Left lung (tissue), 14 donors: ENCODE measurements at places on chromosomes 5 and 9. TPM values are rescaled to one million over a fixed set of nuclear protein-coding genes. Genes with fewer than 3 reads are reported as not detected.

- no peak overlapping the region for H3K27ac ChIP-seq
- DNase-seq = no peak
- no peaks in the 10 kb centered on the region for H3K4me1 ChIP-seq
- H3K36me3 ChIP-seq = no peaks in the 10 kb centered on the region
Observed at GRCh38 chr9:88230612-88231011, 92.3 kb upstream of the SPATA31C2 start.

GRCh38 chr5:123708074-123708806 is 196.3 kb downstream of the CSNK1G3 start:
- no peak for DNase-seq
- H3K36me3 ChIP-seq = no peaks in the 10 kb centered on the region
- peaks cover 10% of the 10 kb centered on the region for H3K4me1 ChIP-seq
- H3K27me3 ChIP-seq = no peaks in the 10 kb centered on the region
- H3K4me3 ChIP-seq = no peak overlapping the region

GRCh38 chr9:25571491-25571890 is 106.8 kb downstream of the TUSC1 start:
- H3K4me3 ChIP-seq = no peak overlapping the region
- no peak overlapping the region for H3K27ac ChIP-seq
- no peaks in the 10 kb centered on the region for H3K27me3 ChIP-seq
- DNase-seq = no peak

GRCh38 chr5:173872957-173873305 is 15.2 kb upstream of the CPEB4 start:
- no peak overlapping the region for H3K4me3 ChIP-seq
- H3K36me3 ChIP-seq = no peaks in the 10 kb centered on the region
- H3K27ac ChIP-seq = peak overlapping the region; percentile 50
- no peak for DNase-seq
- H3K27me3 ChIP-seq = no peaks in the 10 kb centered on the region
- no peaks in the 10 kb centered on the region for H3K4me1 ChIP-seq

The PCDH1 gene
- total RNA-seq = 65.0 TPM

DNA sequence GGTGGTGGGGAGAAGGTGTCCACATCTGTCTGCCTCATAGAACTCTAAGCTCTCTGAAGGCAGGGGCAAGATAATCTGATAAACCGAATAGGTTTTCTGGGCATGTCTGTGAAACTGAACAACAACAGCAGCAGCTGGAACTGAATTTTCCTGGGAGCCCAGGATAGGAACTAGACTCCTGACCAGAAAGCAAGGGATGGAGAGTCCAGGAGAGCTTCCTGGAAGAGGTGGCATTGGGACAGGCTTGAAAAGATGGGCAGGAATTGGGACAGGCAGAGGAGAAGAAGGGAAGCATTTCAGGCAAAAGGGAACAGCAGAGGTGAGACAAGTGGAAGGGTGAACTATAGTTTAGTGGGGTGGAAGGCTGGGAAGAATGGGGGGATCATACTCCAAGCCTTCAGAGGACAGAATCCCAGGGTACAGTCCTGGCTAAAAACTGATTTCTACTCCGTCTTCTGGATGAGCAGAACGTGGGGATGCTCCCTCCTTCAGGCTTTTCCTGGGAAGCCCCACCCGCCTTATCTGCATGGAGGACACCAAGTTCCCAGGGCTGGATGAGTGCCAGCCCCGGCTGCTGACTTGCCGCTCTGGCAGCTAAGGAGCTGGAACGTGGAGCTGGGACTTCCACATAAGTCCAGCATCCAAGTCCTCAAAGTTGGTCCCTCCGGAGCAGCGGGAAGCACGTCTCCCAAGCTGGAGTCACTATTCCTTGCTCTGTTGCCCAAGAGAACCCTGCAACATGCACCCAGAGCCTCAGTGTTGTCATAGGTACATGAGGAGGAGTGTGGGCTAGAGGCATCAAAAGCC is 13.9 kb upstream of the KIF12 start:
- H3K27me3 ChIP-seq = no peaks in the 10 kb centered on the region
- H3K4me3 ChIP-seq = no peak overlapping the region
- peaks cover 6% of the 10 kb centered on the region for H3K4me1 ChIP-seq
- H3K36me3 ChIP-seq = no peaks in the 10 kb centered on the region
- DNase-seq = no peak
- no peak overlapping the region for H3K27ac ChIP-seq

- no peak for DNase-seq
- no peak overlapping the region for H3K27ac ChIP-seq
- H3K4me1 ChIP-seq = peaks cover 3% of the 10 kb centered on the region
- no peaks in the 10 kb centered on the region for H3K27me3 ChIP-seq
Observed at GRCh38 chr9:124366476-124367220, 48.6 kb downstream of the PSMB7 start.

- H3K27me3 ChIP-seq = no peaks in the 10 kb centered on the region
- H3K4me3 ChIP-seq = no peak overlapping the region
- peaks cover 24% of the 10 kb centered on the region for H3K36me3 ChIP-seq
- H3K27ac ChIP-seq = peak overlapping the region; percentile 11
- peaks cover 10% of the 10 kb centered on the region for H3K4me1 ChIP-seq
Observed at GRCh38 chr9:120436983-120437475, 142.9 kb downstream of the CDK5RAP2 start.
